ENCODE measurements at places on chromosomes 16 and 17. TPM values are rescaled to one million over a fixed set of nuclear protein-coding genes. Genes with fewer than 3 reads are reported as not detected.

EFCAB5 gene
- total RNA-seq: 0.05 TPM

SCGB1C2 gene
- total RNA-seq: not detected

- H3K4me1 ChIP-seq: peaks cover 76% of the 10 kb centered on the region
- H3K27ac ChIP-seq: peak overlapping the region; percentile 98
- peak overlapping the region; percentile 78 for H3K4me3 ChIP-seq
- DNase-seq: no peak
- peaks cover 4% of the 10 kb centered on the region for H3K36me3 ChIP-seq
Measured at GRCh38 chr17:44005527-44006271, 1.3 kb downstream of the NAGS start.

- H3K27me3 ChIP-seq: no peaks in the 10 kb centered on the region
- no peaks in the 10 kb centered on the region for H3K36me3 ChIP-seq
- H3K27ac ChIP-seq: no peak overlapping the region
- H3K4me3 ChIP-seq: no peak overlapping the region
- DNase-seq: no peak
- H3K4me1 ChIP-seq: no peaks in the 10 kb centered on the region
Measured at GRCh38 chr16:12965274-12965804, 63.9 kb downstream of the SHISA9 start.

- H3K4me1 ChIP-seq: peaks cover 10% of the 10 kb centered on the region
- no peaks in the 10 kb centered on the region for H3K36me3 ChIP-seq
- H3K27me3 ChIP-seq: peaks cover 13% of the 10 kb centered on the region
- DNase-seq: no peak
- no peak overlapping the region for H3K4me3 ChIP-seq
- no peak overlapping the region for H3K27ac ChIP-seq
Measured at GRCh38 chr16:89197633-89198416, 2.5 kb downstream of the SLC22A31 start.

GRCh38 chr17:48190871-48191270, 83.3 kb downstream of the SNX11 start:
- no peak overlapping the region for H3K4me3 ChIP-seq
- H3K4me1 ChIP-seq: no peaks in the 10 kb centered on the region
- no peak overlapping the region for H3K27ac ChIP-seq
- DNase-seq: no peak

DNA sequence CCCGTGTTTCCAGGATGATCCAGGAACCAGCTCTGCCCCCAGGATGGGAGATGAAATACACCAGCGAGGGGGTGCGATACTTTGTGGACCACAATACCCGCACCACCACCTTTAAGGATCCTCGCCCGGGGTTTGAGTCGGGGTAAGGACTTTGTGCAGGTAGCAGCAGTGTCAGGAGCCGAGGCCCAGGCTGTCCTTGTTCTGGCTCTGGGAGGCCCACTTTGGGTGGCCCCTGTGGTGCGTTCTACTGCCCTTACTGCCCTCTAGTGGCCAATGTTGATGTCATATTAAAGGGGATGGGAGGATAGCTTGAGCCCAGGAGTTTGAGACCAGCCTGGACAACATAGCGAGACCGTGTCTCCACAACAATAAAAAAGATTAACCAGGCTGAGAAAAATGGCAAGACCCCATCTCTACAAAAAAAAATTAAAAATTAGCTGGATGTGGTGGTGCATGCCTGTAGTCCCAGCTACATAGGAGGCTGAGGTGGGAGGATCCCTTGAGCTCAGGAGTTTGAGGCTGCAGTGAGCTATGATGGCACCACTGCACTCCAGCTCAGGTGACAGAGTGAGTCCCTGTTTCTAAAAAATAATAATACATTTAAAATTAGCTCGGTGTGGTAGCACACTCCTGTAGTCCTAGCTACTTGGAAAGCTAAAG, 20.9 kb upstream of the CLEC18A start:
- H3K4me1 ChIP-seq: no peaks in the 10 kb centered on the region
- peak; percentile 61 for DNase-seq
- no peaks in the 10 kb centered on the region for H3K27me3 ChIP-seq

GRCh38 chr17:71334048-71334751, 786.6 kb upstream of the SOX9 start:
- DNase-seq: no peak
- no peaks in the 10 kb centered on the region for H3K36me3 ChIP-seq
- no peak overlapping the region for H3K4me3 ChIP-seq

Data from liver (tissue), 10 donors.